Subcutaneous adipose tissue (tissue), 4 donors: ENCODE measurements at places on chromosomes 16 and 17. TPM values are rescaled to one million over a fixed set of nuclear protein-coding genes. Genes with fewer than 3 reads are reported as not detected.

Gene ZNF267
- total RNA-seq, result 22.1 TPM

Gene IKZF3
- total RNA-seq, result 1.5 TPM

Gene TMC7
- 2.8 TPM for total RNA-seq

Gene ITGA2B
- total RNA-seq, result 0.65 TPM

Gene GPR139
- total RNA-seq, result not detected
